Camera-type eye (tissue), 1 donor: ENCODE measurements at places on chromosomes 3 and 15. TPM values are rescaled to one million over a fixed set of nuclear protein-coding genes. Genes with fewer than 3 reads are reported as not detected.

Gene CDHR4
- total RNA-seq = not detected

Gene GDPGP1
- 15.3 TPM for total RNA-seq

Gene GOLGA6L10
- 5.0 TPM for total RNA-seq

Gene TTLL13
- not detected for total RNA-seq

Gene ABCF3
- total RNA-seq = 60.0 TPM

Gene SAXO2
- total RNA-seq = 12.1 TPM

Gene GYG1
- 19.4 TPM for total RNA-seq

Gene ZMYND10
- 5.7 TPM for total RNA-seq

Gene WDR93
- total RNA-seq = 0.66 TPM

Gene TLR9
- not detected for total RNA-seq

Gene PLA2G4D
- total RNA-seq = not detected

Gene DISP2
- total RNA-seq = 3.3 TPM

Gene TRPM7
- total RNA-seq = 89.3 TPM

Gene SCAMP5
- total RNA-seq = 34.9 TPM

Gene CCDC54
- total RNA-seq = not detected

Gene TUSC7
- total RNA-seq = not detected

Gene CP
- 47.8 TPM for total RNA-seq

Gene TMEM158
- total RNA-seq = 4.3 TPM

Gene TRPC1
- total RNA-seq = 55.5 TPM

Gene ALPK3
- total RNA-seq = 11.1 TPM

Gene STRC
- 5.1 TPM for total RNA-seq

Gene GCNT3
- 0.99 TPM for total RNA-seq

Gene CCR2
- total RNA-seq = 0.77 TPM

Gene NAALADL2
- total RNA-seq = 43.9 TPM

Gene IRAK2
- total RNA-seq = 4.5 TPM

Gene SLCO2A1
- total RNA-seq = 1.3 TPM

Gene ARNT2
- total RNA-seq = 44.4 TPM

Gene CCR4
- 0.22 TPM for total RNA-seq

Gene AQP9
- 2.9 TPM for total RNA-seq

Gene SNTN
- not detected for total RNA-seq

Gene DOCK3
- total RNA-seq = 13.9 TPM

Gene CHRFAM7A
- 9.5 TPM for total RNA-seq

Gene CLSTN2
- total RNA-seq = 26.9 TPM

Gene PATL2
- total RNA-seq = 0.49 TPM
